Heart left ventricle (tissue), 16 donors: ENCODE measurements at places on chromosomes 2 and 18. TPM values are rescaled to one million over a fixed set of nuclear protein-coding genes. Genes with fewer than 3 reads are reported as not detected.
A peak's percentile ranks its signal among the peaks of the same experiment; 100 is the strongest.

The LYPD6 gene
- total RNA-seq = 0.13 TPM

The FZD7 gene
- total RNA-seq = 25.5 TPM

The ARHGAP15 gene
- 7.3 TPM for total RNA-seq

The STPG4 gene
- not detected for total RNA-seq

The GCKR gene
- total RNA-seq = 0.37 TPM

The DNAJC5G gene
- 0.36 TPM for total RNA-seq

The FLACC1 gene
- total RNA-seq = 8.1 TPM

The WDR12 gene
- total RNA-seq = 21.5 TPM

The TUBA3E gene
- 117 TPM for total RNA-seq

The LRP2 gene
- 13.6 TPM for total RNA-seq

The SAG gene
- total RNA-seq = not detected

- DNase-seq = no peak
Measured at GRCh38 chr2:108106731-108107130, 120.4 kb downstream of the SLC5A7 start.

DNA sequence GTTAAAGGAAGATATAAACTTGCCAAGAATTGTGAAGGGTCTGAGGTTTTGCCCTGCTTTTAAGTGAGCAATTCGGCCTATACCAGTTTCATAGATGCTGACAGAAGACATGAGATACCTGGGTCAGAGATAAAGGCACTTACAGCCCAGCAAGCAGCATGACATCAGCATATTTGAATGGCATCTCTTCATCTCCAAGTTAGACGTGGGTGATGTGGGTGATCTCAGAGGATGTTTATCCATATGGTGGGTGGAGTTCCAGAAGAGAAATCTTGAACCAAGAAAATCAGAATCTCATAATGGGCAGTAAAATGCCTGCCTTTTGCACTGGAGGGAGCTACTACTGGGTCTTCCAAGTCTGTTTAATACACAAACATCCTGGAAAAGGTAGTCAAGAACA is 44.7 kb downstream of the GYPC start:
- no peak for DNase-seq

- peak; percentile 0 for DNase-seq
Measured at GRCh38 chr2:119250718-119251290, 27.2 kb downstream of the STEAP3 start.

DNA sequence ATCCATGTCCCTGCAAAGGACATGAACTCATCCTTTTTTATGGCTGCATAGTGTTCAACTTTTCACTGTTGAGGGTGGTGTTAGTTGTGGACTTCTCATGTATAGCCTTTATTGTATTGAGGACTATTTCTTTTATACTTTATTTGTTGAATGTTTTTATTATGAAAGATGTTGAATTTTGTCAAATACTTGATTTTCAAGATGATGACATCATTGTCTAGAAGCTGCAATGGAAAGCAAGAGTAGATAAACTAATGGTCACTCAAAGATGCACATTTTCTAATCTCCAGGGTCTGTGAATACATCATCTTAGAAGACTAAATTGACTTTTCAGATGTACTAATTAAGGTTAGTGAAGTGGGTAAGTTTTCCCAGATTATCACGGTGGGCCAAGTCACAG is 1117.0 kb downstream of the DSC3 start:
- DNase-seq = no peak

- no peak for DNase-seq
Measured at GRCh38 chr2:237529452-237530402, 36.6 kb upstream of the PRLH start.

GRCh38 chr2:234322766-234323465 is 174.0 kb downstream of the ARL4C start:
- DNase-seq = no peak

DNA sequence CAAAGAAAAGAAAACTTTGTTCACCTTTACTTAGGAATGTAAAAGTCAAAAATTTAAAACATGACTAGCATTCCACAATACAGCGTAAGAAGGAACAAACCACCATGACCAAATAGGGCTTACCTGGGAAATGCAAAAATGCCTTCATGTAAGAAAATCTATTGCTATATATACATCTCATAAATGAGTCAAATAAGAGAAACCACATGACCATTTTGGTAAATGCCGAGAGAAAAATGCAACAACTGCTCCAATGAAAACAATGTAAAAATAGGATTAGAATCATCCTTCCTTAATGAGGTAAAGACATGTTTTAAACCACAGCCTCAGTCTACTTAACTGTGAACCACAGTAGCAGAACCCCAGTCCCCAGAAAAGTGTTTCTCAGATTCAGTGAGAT is 49.4 kb downstream of the TGOLN2 start:
- no peak for DNase-seq

DNA sequence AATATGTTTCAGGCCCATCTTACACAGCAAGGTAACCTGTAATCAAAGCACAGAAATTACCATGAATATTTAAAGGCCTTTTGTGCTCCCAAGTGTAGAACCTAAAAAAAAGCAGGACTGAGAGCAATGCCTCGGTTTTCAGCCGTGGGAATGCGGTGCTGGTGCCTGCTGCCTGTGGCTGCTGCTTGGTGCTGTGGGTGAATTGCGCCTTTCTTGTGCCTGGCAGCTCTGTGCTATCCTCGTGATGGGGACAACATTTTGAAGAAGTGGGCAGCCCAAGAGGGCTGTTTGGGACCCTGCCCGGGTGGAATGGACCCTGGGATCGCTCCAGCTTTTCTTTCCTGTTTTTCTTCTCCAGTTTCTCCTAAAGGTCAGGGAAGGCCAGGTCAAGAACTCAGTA is 91.2 kb downstream of the ASAP2 start:
- DNase-seq = no peak

GRCh38 chr18:27213123-27213717 is 28.1 kb upstream of the CHST9 start:
- no peak for DNase-seq

- DNase-seq = no peak
Measured at GRCh38 chr2:86017901-86018896, 87.5 kb downstream of the POLR1A start.

DNA sequence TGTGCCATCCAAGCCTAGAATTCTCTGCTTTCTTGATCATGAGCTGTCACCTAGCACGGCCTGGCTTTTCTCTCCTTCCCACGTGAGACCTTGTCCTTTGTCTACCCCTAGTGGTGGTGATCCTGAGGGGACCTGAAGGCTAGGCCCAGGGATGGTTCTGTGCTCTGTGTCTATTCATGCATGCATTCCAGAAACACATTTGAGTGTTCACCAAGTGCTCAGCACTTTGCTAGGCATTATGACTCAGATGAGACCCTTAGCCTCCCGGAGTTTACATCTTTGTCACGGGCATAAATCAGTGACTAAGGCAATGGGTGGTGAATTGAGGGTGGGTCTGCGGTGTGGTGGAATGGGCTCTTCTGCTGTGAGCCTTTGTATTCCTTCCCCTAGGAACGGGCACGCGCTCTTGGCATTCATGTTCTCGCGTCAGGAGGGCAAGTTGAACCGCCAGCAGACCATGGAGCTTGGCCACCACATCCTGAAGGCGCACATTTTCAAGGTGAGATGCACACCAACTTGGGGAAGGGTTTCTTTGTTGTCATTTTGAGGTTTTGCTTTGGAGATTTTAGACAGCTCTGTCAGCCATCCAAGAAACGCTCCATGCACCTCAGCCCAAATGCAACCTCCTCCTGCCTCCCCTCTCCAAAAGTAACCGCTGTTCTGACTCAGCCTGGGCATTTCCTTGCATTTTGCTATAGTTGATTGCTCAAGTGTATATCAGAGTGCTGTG is 100.9 kb downstream of the WDSUB1 start:
- no peak for DNase-seq

DNA sequence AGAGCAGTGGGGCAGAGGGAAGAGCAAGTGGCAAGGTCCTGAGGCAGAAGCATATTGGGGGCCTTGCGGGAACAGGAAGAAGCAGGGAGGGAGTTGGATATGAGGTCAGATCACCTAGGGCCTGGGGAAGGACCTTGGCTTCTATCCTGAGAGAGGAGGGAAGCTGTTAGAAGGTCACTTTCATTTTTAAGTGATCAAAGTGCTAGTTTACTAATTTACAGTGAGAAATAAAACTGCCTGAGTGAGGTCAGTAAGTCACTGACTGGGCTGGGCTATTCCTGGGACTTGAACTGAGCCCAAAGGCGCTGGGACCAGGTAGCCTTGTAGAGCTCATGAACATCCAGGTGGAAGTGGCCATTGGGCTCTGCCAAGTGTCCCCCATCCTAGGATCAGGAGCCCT is 76.6 kb upstream of the B3GNT7 start:
- DNase-seq = no peak

DNA sequence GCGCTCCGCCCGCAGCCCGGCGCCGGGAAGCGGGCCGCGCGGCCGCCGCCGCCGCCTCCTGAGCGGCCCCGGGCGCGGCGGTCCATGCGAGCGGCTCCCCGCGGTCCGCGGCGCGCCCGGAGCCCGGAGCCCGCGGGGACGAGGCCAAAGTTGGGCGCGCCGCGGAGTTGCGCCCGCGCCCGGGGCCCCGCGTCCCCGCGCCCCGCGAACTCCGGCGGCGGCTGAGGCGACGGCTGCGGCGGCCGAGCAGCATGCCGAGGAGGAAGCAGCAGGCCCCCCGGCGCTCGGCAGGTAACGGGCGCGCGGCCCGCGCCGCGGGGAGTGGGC is 992 bp downstream of the TSHZ1 start:
- no peak for DNase-seq

DNA sequence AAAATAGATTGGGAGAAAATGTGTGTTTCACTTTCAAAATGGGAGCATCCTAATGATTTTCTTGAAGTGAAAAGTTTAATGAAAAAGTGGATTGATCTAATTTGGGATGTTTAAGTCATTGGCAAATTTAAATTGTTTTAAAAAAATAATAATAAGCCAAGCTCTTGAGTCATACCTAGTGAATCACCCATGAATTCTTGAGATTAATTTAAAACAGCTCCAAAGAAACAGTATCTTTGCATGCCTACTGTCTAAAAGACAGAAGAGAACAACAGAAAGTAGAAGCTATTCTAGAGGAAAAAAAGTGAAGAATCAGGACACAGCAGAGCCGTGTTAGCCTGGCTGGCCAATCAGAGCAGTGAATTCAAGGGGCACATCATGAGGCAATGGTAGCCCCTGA is 7.7 kb downstream of the ACVR1C start:
- no peak for DNase-seq

GRCh38 chr18:63164396-63164795 is 155.2 kb downstream of the BCL2 start:
- no peak for DNase-seq

DNA sequence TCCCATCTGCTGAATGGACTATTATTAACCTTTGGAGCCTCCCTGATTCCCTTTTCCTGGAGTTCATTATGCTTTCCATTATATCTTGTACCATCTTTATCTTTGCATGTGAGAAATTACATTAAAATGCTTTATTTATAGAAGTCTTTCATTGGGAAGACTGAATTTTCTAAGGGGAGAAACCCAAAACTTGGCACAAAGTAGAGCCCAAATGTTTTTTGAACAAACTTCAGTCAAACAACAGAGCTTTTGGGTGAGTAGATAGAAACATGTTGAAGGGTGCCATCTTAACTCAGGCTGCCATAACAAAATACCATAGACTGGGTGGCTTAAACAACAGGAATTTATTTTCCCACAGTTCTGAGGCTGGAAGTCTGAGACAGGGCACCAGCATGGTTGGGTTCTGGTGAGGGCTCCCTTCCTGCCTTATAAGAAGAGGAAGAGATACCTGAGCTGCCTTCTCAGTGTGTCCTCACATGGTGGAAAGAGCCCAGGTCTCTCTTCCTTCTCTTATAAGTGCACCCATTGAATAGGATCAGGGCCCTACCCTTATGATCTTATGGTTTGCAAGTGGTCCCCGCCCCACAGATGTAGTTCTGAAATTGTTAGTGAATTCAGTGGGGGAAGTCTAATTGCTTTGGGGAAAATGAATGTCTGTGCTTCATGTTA is 19.2 kb downstream of the RALB start:
- DNase-seq = no peak

DNA sequence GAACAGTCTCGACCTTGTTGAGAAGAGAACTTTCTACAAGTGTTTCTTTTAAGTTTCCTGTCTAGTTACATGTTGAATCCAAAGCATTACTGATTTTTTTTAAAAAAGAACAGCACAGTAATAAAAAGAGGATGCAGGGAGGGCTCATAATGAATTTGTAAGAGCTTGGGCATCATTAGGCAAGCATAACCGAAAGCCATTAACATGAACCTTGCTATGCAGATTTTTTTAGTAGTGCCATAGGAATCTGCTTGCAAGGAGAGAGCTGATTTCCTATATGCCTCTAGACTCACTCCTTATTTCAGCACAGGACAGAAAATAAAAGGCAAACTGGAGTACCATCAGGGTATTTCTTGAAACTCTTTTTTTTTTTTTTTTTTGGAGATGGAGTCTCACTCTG is 5.2 kb downstream of the LRRC30 start:
- DNase-seq = no peak

DNA sequence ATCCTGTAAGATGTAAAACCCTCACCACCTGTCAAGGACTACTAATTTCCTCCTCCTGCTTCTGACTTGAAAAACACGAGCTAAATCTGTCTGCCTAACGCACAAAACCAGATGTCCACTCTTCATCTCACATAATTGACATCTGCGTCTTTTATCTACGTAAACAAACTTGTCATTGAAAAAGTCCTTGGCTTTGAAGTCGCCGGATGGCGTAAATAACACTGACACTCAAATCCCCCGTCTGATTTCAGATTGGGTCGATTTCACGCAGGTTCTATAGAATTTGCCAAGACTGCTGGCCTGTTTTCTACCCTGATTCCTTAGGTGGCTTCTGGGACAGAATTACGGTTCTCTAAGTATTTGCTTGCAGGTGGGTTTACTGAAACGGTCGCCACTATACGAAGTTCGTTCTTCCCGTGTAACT is 539 bp upstream of the MOB4 start:
- no peak for DNase-seq

DNA sequence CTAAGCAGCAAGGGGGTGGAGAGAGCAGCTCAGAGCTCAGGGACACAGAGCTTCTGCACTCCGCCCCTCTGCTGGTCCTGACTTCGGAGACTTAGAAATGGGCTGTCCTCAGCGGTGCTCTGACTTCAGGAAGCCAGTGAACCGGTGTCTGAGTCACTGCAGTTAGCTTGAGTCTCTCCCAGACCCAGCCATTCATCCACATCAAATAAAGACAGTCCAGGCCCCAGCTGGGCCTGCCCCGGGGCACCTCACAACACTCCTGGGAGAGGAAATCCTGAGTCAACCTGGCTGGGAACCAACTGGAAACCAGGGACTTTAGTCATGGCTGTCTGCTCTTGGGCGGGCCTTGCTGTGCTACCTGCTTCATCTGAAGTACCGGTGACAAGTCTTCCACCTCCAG is 5.4 kb upstream of the ITGB6 start:
- no peak for DNase-seq

- DNase-seq = peak; percentile 55
Measured at GRCh38 chr2:241007880-241008710, 9.7 kb downstream of the SNED1 start.

DNA sequence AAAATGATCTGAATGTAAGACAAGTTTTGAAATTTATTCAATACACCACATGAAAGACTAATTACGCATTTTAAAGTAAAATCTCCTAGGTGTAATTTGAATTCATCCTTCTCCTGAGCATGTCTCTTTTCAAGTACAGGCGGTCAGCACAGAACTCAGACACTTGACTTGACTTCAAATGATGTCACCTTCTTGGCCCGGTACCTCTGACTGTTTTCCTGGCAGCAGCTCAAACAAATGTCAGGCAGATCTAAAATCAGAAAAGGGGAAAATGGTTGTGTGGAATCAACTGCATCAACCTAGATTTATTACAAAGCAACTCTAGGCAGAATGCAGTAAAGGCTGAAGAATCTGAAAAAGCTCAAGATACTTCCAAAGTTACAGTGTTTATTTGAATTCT is 11.4 kb upstream of the PROKR1 start:
- DNase-seq = no peak

- DNase-seq = no peak
Measured at GRCh38 chr2:209637293-209637692, 134.3 kb upstream of the UNC80 start.
